ENCODE measurements at places on chromosomes 12 and 14.

DNA sequence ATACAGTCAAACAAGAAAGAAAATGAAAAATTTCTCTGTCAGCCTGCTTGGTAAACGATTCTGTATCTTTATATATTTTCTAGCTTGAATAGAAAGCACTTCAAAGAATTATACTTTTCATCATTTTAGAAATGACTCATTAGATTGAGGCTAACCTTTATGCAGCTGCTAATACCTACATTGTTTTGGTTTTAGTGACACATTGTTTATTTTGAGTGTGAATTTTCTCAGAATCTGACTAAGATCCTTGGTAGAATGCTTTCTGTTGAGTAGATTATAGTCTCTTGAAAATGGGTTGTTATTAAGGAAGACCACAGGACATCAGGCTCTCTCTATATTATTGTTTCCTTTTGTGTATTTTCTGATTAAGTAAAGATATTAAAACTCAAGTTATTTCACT, at the start of gene PMCH:
Gene PMCH (minus strand): TSS at position 45 of the 400 bp plus-strand sequence. CDS start 63 bp downstream, outside the sequence.
- no peak for DNase-seq

DNA sequence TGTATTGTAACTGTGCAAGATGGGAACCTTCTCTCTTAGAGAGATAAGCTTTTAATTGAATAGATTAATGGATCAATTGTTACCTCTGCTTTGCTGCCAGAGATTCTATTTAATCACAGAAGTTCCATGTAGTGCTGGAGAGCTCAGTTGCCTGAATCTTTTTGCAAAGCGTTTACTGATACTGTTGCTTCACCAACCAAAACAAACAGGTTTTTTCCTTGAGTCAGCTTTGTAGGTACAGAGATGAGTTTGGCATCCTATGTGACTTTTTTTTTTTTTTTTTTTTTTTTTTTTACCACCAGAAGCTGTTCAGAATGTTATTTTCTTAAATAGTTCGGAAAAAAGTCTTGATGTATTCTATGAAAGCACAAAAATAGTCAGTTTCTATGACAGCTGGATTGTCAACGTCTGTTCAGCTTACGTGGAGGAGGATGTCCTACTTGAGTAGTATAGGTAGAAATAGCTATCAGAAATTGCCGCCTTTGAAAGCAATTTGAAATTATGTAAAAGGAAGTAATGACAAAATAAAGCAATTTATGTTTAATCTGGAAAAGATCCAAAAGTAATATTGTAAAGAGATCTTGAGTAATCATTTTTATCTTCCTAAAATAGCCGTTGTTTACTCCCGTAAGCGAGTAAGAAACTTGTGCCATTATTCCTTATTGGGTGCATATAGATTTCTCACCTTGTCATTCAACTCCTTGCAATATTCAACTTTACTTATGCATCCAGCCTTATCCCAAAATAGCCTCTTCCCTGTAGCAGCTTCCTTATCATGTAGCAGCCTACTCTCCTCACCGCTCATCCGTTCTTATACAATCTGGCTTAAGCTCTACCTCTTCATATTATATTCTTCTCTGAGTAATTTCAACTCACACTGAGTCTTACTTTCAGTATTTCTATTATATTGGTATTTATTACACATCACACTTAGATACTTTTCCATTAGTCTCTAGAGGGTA, 5.2 kb downstream of the LRRK2 start:
- no peak for DNase-seq

GRCh38 chr12:109473006-109473405, 4.1 kb downstream of the KCTD10 start:
- DNase-seq: no peak

DNA sequence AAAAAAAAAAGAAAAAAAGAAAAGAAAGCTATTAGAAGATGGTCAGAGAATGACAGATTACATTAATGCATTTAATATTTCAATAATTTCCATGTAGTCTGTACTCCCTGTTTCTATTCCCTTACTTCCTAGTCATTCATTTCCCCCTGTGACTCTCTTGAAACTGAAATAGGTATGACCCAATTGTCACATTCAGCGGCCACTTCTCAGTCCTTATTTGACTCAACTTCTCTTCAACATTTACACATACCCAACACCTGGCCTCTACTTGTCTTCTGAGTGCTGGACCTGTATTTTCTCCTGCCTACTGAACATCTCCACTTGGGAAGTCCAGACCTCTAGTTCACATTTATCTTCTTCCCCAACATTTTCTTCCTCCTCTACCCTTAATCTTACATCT, 7.2 kb downstream of the EEA1 start:
- no peak for DNase-seq

GRCh38 chr14:29629839-29630238, 297.8 kb downstream of the PRKD1 start:
- no peak for DNase-seq

DNA sequence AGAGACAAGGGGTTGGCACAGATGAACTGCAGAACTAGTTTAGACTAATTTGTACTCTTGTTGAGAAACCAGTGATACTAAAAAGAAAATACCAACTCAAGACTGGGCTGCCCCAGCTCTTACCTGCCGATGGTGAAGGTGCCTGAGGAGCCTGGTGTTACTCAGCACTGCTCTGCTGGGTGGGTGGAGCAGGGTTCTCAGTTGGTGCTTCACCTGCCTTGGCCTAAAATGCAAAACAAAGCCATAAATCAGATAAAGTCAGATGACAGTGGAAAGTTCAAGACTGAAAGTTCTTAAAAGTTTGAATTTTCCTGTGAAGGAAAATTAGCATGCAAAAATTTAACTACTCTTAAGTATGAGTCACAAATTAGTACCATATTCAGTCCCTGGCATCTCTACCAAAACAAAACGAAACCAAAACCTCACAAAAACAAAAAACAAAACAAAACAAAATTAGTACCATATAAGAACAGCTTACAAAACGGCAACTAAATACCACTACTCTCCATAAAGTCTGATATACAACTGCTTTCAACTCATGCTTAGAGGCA, 21.9 kb downstream of the YBX3 start:
- no peak for DNase-seq

- DNase-seq: no peak
Measured at GRCh38 chr12:27645671-27646070, 50.6 kb upstream of the REP15 start.

All from right lobe of liver (tissue), 6 donors.